ENCODE measurements at places on chromosomes 12 and 14. TPM values are rescaled to one million over a fixed set of nuclear protein-coding genes. Genes with fewer than 3 reads are reported as not detected.

Gene SLC6A15
- polyA plus RNA-seq, result 0.03 TPM

DNA sequence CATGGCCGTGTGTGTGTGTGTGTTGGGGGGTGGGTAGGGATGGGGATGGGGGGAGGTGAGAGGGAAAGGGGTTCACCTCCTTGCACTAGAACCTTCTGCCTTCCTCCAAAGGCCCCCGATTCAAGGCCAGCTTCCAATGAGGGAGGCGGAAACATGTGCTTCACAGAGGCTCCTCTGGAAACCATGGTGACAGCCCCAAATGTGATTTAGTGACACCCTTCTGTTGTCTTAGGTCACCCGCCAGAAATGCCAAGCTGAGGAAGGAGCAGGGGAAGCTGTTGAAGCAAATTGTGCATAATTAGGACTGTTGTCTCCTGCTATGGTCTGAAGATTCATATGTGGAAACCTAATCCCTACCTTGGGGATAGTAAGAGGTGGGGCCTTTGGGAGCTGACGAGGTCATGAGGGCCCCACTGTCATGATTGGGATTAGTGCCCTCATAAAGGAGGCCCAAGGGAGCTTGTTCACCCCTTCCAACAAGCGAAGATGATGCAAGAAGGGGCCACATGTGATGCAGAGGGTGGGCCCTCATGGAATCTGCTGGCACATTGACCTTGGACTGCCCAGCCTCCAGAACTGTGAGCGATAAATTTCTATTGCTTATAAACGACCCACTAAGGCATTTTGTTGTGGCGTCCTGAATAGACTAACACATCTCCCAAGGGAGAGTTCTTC lies 95.2 kb downstream of the AACS start:
- H3K36me3 ChIP-seq, result no peaks in the 10 kb centered on the region
- no peaks in the 10 kb centered on the region for H3K27me3 ChIP-seq

- H3K36me3 ChIP-seq, result no peaks in the 10 kb centered on the region
- H3K27ac ChIP-seq, result no peak overlapping the region
- no peaks in the 10 kb centered on the region for H3K27me3 ChIP-seq
- DNase-seq, result no peak
- no peak overlapping the region for H3K4me3 ChIP-seq
Observed at GRCh38 chr12:114866331-114866730, 182.4 kb upstream of the TBX3 start.

Gene MYF6
- polyA plus RNA-seq, result 1,026 TPM

Gene RHOJ
- 3.0 TPM for polyA plus RNA-seq
